ENCODE measurements at places on chromosomes 16 and 17. TPM values are rescaled to one million over a fixed set of nuclear protein-coding genes. Genes with fewer than 3 reads are reported as not detected.
A peak's percentile ranks its signal among the peaks of the same experiment; 100 is the strongest.

GRCh38 chr17:83074486-83075223 lies 4.8 kb upstream of the METRNL start:
- no peak for DNase-seq

DNA sequence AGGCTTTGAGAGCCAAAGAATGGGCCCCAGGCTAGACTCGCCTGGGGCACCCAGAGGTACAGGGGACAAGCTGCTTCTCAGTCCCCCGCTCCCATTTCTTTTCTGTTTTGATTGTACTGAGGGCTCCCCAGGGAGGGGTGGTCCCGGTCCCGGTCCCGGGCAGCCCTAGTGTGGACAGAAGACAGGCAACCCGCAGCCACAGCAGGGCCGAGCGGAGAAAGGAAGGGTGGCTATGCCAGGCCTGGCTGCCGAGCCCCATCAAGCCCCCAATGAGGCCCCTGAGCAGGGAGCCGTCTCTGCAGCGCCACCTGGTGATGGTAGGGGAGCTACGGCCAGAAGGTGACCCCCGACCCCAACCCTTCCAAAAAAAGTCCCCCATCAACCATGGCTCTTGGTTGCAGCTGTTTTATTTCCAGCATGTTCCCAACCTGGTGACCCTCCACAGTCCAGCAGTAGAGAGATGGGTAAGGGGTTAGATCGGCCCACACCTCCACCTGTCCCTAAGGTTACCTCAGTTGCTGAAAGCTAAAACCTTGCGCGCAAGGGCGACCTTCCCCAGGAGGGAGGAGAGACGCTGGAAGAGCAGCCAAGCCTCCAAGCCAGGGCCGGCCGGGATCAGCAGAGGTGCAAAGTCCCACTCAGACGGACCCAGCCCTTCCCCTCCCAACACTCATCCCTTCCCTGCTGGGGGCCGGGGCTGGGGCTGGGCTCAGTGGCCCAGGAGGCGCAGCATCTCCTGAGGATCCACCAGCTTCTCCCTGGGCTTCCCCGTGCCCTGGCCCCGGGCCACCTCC lies 2.6 kb upstream of the GRIN2C start:
- DNase-seq: peak; percentile 73

GRCh38 chr16:85045641-85046471 lies 18.3 kb downstream of the KIAA0513 start:
- no peak for DNase-seq

- no peak for DNase-seq
Observed at GRCh38 chr17:77608431-77608830, 350.1 kb upstream of the TNRC6C start.

- no peak for DNase-seq
Observed at GRCh38 chr17:17565471-17566339, 25.8 kb downstream of the PEMT start.

DNA sequence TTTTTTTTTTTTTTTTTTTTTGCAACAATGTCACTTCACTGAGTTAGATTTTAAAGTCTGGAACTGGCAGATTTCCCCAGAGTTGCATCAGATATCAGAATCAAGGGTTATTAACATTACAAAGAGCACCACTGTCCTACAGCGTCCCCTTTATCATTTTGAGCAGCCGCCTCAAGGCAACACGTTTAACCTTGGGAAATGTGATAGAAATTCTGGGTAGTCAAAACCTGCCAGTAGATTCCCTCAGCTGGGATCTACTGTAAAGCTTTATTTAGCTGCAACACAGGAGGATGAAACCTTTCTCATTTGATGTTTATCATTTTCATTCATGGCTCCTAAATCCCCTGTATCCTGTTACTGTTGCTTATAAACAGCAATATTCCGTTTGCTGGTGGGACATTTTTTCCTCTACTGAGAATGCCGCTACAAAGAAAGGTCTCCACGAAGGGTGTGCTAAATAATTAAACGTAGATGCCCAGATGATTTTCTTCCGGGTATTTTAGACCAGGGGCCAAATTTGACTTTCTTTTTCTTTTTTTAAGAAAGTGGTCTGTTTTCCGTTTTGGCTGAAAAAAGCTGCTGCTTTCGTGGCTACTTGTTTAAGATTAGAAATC lies 436.1 kb upstream of the GOT2 start:
- peak; percentile 14 for DNase-seq

- DNase-seq: no peak
Observed at GRCh38 chr16:88922826-88923410, 54.1 kb downstream of the CBFA2T3 start.

- DNase-seq: no peak
Observed at GRCh38 chr17:80737106-80738019, 192.7 kb downstream of the RPTOR start.

GRCh38 chr16:86664522-86665318 lies 86.4 kb downstream of the FOXL1 start:
- no peak for DNase-seq

DNA sequence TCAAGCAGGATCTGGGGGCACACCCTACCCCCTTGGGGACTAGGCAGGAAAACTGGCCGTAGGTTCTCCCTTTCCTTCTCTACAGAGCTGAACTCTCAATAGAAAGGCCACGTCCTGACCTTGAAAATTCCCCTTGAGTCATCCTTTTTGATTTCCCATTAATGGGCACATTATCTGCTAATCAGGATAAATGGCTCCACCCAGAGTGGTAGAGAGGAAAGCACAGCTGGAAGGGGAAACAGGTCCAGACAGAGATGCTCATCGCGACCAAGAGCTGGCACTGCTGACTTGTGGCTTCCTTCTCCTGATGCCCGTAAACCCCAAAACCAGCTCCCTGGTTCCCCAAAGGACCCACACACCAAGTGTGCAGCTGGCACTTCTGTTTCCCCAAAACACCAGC lies 206.5 kb upstream of the CDH5 start:
- peak; percentile 33 for DNase-seq

DNA sequence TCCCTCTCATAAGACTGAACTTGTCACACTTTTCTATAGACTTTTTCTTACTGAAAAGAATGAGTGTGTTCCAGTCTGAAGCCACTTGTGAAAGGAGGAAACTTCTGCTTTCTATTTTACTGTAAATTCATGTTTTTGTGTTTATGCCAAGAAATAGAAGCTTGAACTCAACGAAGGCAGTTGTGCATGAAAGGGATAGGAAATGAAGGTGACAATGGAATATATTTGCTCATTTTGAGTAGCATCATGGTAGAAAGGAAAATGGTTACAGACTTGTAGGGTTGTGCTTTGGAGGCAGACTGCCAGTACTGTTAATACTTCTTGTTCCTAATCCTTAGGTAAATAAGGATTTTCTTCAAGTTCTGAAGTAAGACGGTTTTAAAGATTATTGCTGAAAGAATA lies 8.1 kb downstream of the CLTC start:
- no peak for DNase-seq

DNA sequence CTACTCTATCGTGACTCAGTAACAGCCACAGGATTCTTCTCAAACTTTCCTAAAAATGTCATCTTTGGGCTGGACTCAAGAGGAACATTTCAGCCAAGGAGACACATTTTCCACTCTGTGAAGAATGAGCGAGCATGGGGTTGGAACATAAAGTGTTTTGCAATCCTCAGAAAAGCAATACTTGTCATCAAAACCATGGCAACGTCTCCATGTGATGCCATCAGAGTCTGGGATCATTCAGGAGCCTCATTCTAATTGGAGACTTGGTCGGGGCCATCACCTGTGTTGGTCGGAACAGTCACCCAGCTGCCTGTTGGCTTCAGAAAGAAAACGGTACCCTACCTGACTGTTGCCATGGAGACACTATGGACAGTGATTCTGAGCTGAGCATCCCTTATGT lies 25.5 kb downstream of the MYOCD start:
- DNase-seq: no peak

DNA sequence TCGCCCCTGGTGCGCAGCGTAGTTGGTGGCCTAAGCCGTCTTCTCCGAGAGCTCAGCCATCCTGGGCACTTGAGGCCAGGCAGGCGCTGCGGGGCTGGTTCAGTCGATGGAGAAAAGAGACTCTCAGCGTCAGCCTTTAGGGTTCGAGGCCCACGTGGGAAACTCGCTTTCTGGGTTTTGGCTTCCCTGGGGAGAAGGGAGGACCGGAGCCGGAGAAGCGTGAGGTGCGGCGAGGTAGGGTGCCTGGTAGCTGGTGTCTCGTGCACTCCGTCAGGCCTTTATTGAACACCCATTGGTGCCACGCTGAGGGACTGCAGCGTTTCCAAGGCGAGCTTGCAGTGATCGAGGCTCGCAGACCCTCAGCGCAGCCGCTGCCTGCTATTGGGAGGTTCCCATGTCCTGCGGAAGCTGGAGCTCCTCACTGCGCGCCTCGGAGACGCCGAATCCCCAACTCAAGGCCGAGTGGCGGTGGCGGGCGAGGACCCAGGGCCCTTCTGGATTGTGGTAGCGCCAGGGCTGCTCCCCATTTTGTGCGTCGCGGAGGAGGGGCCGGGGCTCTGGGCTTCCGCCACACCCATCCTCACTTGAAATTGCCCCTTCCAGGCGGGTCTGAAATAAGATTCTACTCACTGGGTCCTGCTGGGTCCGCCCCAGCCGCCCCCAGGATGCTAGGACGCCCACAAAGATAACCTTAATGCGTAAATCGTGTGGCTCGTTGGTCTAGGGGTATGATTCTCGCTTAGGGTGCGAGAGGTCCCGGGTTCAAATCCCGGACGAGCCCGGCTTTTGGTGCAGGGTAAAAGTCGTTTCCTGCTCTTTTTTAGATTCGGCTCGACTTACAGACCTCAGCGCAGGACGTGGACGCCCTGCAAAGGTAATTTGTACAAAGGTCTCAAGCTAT lies 1.2 kb downstream of the OR1F1 start:
- DNase-seq: peak; percentile 89

- peak; percentile 32 for DNase-seq
Observed at GRCh38 chr16:70746708-70747424, 54.1 kb downstream of the VAC14 start.

DNA sequence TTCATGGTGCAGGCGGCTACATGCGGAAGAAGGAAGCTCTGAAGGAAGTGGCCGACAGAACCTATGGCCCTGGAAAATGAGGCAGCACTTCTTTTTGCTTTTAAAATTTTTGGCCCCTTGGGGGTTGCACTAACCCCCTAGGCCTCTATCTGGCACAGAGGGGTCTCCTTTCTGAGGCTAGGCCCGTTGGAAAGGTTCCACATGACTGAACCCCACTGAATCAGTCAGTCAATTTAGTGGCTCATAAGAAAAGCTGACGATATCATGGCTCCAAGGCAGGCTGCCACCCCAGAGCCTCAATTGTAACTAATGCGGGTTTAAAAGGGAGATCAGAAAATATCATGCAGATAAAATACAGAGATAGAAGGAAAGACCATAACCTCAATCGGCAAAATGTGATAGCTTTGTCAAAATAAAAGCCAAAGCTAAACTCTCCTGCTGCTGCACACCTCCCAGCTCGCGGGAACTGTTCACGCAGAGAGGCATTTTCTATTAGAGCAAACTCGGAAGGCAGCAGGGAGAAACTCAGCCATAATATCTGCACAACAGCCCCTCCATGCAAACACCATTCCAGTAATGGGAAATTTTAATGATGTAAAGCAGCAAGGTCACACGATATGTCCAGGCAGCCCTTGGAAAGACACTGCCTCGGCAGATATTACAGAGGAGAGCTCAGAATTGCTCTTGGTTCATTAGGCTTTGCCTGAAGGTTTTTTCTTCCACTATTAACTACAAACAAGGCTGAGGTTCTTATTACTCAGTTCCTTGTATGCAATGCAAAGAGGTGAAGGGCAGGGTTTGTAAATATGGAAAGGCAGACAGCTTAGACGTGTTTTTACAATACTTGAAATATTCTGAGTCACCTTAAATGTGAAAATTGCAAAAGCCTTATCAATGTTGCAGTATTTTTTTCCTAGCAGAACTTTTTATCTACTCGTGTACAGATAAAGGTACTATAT lies 200.4 kb upstream of the PMFBP1 start:
- no peak for DNase-seq

DNA sequence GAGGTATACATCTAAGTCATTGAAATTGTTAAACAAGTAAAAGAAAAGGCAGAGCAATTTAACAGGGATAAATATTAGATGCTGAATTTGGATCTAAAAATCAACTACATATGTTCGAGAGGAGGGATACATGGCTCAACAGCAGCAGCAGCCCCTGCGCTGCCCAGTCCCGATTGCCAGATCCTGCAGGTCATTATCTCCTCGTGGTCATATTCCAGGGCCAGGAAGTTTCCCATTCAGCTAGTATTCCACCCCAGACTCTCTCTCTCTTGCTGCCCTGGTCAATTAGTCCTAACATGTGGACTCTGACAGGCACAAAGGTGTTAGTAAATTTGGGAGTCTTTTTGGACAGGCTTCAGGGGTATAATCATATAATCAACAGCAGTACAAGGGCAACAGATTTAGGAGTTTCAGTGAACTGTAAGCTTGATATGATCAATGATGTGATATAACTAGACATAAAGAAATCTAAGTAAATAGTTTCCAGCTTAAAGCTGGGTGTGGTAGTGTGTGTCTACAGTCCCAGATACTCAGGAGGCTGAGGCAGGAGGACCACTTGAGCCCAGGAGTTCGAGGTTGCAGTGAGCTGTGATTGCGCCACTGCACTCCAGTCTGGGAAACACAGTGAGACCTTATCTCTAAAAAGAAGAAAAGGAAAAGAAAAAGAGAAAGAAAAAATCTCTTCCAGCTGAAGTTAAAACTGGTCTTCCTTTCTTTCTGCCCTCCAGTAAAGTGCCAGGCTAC lies 96.5 kb upstream of the MED13 start:
- DNase-seq: no peak

DNA sequence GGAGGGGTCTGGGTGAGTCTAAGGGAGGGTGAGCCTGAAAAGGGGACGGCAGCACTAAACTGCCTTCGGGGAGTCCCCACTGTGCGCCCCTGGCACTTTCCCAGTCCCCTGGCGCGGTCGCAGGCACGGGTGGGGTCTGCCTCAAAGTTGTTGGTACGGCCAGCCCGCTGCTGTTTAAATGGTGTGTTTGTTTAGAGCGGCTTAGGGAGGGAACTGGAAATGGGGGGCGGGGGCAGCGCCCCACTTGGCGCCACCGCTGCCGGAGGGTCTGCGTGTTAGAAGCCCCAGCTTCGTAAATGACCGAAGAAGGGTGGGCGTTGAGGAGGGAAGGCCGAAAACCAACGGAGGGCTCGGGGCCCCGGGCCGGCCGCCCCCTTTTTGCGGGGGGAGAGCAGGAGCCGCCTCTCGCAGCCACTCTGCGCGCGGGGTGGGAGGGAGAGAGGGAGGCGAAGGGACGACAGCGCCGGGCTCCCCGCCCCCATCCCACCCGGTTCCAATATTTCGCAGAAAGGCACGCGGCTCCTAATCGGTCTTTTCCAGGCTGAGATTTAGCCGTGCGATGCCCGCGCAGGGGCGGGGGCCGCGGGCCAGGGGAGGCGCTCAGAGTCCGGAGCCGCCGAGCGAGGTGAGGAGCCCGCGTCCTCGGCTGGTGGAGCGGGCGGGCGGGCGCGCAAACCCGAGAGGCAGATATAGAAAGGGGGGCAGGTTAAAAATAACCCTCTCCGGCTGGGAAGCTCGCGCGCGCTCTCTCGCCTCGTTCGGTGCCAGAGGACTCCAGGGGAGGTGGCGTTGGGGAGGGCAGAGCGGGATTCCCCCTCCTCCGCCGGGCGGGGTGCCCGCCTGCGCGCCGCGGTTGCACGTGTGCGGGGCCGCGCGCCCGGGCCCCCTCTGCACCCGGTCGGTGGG lies 54.9 kb downstream of the SREBF1 start:
- peak; percentile 87 for DNase-seq

GRCh38 chr17:69643686-69644085 lies 229.2 kb downstream of the MAP2K6 start:
- DNase-seq: no peak

- no peak for DNase-seq
Observed at GRCh38 chr17:8706431-8706830, 38.2 kb downstream of the CCDC42 start.

The IRF8 gene
- 0.19 TPM for total RNA-seq

The NLGN2 gene
- 60.5 TPM for total RNA-seq

The MEOX1 gene
- total RNA-seq: 0.82 TPM

The MMP28 gene
- total RNA-seq: not detected

The DLX3 gene
- total RNA-seq: 0.20 TPM

The SLC47A1 gene
- total RNA-seq: 1.9 TPM

The COPRS gene
- total RNA-seq: 34.4 TPM

The RAB37 gene
- not detected for total RNA-seq

The KRT39 gene
- total RNA-seq: not detected

The LGALS9B gene
- not detected for total RNA-seq
